ENCODE measurements at places on chromosomes 6 and 20. TPM values are rescaled to one million over a fixed set of nuclear protein-coding genes. Genes with fewer than 3 reads are reported as not detected.

MOXD1 gene
- total RNA-seq: 13.3 TPM

GRCh38 chr6:23282252-23283021 lies 713.1 kb downstream of the HDGFL1 start:
- no peak overlapping the region for H3K27ac ChIP-seq
- no peaks in the 10 kb centered on the region for H3K36me3 ChIP-seq
- no peak for DNase-seq

- no peaks in the 10 kb centered on the region for H3K36me3 ChIP-seq
- no peaks in the 10 kb centered on the region for H3K27me3 ChIP-seq
- H3K4me1 ChIP-seq: no peaks in the 10 kb centered on the region
- no peak for DNase-seq
- H3K27ac ChIP-seq: no peak overlapping the region
- H3K4me3 ChIP-seq: no peak overlapping the region
Observed at GRCh38 chr6:18308070-18308735, 43.9 kb upstream of the DEK start.

GRCh38 chr6:159931846-159932245 lies 37.0 kb upstream of the IGF2R start:
- no peaks in the 10 kb centered on the region for H3K4me1 ChIP-seq
- no peaks in the 10 kb centered on the region for H3K27me3 ChIP-seq
- no peak overlapping the region for H3K4me3 ChIP-seq
- no peaks in the 10 kb centered on the region for H3K36me3 ChIP-seq
- H3K27ac ChIP-seq: no peak overlapping the region
